ENCODE measurements at places on chromosomes 16 and 17. TPM values are rescaled to one million over a fixed set of nuclear protein-coding genes. Genes with fewer than 3 reads are reported as not detected.

GRCh38 chr16:3854750-3855541 is 25.6 kb downstream of the CREBBP start:
- no peak for DNase-seq

DNA sequence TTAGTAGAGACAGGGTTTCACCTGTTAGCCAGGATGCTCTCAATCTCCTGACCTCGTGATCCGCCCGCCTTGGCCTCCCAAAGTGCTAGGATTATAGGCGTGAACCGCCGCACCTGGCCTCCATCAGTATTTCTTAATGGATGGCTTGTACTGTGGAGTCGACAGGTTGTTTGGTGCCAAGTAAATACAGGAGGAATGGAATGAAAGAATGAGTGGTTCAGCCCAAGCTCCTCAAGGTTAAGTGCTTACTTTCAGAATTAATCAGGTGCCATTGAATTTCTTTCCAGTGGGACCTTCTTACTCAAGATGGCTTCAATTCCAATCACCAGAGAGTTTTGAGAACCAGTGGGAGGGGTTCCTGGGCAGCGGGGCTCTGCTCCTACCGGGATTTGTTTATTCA is 25.0 kb downstream of the ALOX15 start:
- DNase-seq, result no peak

DNA sequence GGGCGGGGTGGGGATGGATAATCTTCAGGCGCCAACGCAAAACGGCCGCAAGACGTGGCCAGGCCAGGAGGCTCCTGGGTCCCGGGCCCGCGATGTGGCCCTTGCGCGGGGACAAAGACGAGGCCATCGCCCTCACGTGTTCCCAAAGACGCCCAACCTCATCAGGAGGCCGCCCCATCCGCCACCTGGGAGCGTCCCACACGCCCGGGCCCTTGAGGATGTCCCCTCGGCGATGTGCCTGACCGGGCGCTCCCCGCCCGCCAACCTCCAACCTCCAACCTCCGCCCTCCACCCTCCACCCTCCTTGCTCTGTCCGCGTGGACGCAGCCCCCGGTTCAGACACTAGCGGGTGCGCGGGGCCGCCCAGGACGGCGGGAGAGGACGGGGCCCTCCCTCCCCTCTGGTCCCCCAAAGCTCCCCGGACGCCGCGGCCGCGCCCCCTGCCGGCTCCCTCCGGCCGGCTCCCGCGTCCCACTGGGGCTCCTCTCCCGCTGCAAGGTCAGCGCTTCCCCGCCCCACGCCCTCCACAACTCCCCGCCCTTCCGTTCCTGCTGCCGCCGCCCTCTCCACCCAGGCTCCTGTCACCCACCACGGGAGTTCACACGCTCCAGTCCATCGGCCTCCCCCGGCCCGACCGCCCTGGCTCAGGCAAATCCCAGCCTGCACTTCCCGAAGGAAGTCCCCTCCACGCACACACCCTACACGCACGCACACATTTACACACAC is 250.8 kb upstream of the RPL38 start:
- peak; percentile 20 for DNase-seq

The ABCC3 gene
- 448 TPM for polyA plus RNA-seq

- no peak for DNase-seq
Observed at GRCh38 chr16:81810361-81810760, 31.3 kb downstream of the PLCG2 start.

DNA sequence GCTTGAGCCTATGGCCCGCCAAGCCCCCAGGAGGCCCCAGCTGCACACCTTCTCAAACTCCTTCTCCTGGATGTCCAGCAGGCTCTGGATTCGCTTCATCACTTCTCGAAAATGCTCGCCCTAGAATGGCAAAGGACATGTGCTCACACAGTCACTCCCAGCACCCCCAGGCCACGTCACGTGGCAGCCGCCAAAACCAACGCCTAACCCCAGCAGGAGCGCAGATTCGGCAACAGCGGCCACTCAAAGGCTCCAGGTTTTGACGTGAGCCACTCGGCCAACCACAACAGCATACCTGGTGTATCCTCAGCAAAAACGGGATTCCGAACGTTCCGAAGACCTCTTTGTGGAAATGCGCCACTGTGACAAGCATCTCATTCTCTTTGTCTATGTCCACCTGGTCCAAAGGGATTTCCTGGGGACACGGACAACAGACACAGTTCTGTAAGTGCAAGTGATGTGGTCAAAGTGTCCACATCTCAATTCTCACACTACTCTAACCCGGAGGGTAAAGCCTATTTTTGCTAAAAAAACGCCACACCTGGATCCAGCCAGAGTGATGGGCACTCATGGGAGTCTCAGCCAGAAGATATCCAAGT is 12.7 kb downstream of the LITAFD start:
- no peak for DNase-seq

GRCh38 chr17:78591263-78591671 is 14.1 kb upstream of the DNAH17 start:
- no peak for DNase-seq

GRCh38 chr17:48970865-48971687 is 2.7 kb upstream of the GIP start:
- DNase-seq, result no peak

The GP1BA gene
- not detected for polyA plus RNA-seq

Data from adrenal gland (tissue), 19 donors.